Hepatocyte (in vitro differentiated cells): ENCODE measurements at places on chromosomes 7 and 10. TPM values are rescaled to one million over a fixed set of nuclear protein-coding genes. Genes with fewer than 3 reads are reported as not detected.

- peak overlapping the region; percentile 37 for H3K4me3 ChIP-seq
- peak; percentile 57 for DNase-seq
- H3K27ac ChIP-seq: peak overlapping the region; percentile 93
- no peaks in the 10 kb centered on the region for H3K27me3 ChIP-seq
- no peaks in the 10 kb centered on the region for H3K36me3 ChIP-seq
Measured at GRCh38 chr7:150324373-150324961, 1.1 kb upstream of the ACTR3C start.

GRCh38 chr10:88971221-88972061, 18.9 kb upstream of the ACTA2 start:
- H3K4me3 ChIP-seq: no peak overlapping the region
- no peaks in the 10 kb centered on the region for H3K4me1 ChIP-seq
- H3K36me3 ChIP-seq: no peaks in the 10 kb centered on the region

GRCh38 chr10:31413325-31413724, 94.3 kb downstream of the ZEB1 start:
- no peak overlapping the region for H3K4me3 ChIP-seq

DNA sequence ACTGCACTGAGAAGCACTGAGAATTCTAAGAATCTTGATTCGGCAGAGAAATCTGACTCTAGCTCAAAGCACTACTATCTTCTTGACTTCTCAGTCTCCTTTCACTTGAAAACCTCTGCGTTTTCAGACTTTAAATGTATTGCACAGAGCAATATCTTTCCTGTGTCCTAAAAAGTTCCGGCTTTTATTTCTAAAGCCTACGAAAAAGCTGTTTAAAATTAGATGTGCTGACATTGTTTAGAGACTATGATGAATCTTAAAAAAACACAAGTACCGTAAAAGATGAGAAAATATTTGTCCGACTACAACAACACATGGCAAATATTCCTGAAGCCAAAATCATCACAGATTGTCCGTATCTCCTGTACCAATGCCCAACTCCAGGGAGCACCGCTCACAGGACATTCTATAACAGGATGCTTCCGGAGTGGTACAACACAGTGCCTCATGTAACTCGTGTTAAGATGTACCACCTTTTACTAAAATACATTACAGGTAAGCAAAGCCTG, 136.9 kb downstream of the CUBN start:
- H3K4me1 ChIP-seq: peaks cover 12% of the 10 kb centered on the region
- no peak for DNase-seq
- no peaks in the 10 kb centered on the region for H3K36me3 ChIP-seq
- H3K27me3 ChIP-seq: no peaks in the 10 kb centered on the region
- no peak overlapping the region for H3K27ac ChIP-seq

GRCh38 chr7:80733333-80733915, 95.0 kb downstream of the CD36 start:
- no peak overlapping the region for H3K27ac ChIP-seq
- no peaks in the 10 kb centered on the region for H3K4me1 ChIP-seq
- H3K27me3 ChIP-seq: no peaks in the 10 kb centered on the region
- no peaks in the 10 kb centered on the region for H3K36me3 ChIP-seq

GRCh38 chr7:20217193-20217948, at the start of gene MACC1:
Gene MACC1 (minus strand): TSS chr7:20217384. CDS start chr7:20161862, 55,522 bp downstream.
- peak within 1 kb of the TSS; percentile 97 for H3K27ac ChIP-seq
- no peaks in the 10 kb centered on the region for H3K27me3 ChIP-seq
- no peaks in the 10 kb centered on the region for H3K36me3 ChIP-seq
- peak within 1 kb of the TSS; percentile 18 for H3K4me3 ChIP-seq

DNA sequence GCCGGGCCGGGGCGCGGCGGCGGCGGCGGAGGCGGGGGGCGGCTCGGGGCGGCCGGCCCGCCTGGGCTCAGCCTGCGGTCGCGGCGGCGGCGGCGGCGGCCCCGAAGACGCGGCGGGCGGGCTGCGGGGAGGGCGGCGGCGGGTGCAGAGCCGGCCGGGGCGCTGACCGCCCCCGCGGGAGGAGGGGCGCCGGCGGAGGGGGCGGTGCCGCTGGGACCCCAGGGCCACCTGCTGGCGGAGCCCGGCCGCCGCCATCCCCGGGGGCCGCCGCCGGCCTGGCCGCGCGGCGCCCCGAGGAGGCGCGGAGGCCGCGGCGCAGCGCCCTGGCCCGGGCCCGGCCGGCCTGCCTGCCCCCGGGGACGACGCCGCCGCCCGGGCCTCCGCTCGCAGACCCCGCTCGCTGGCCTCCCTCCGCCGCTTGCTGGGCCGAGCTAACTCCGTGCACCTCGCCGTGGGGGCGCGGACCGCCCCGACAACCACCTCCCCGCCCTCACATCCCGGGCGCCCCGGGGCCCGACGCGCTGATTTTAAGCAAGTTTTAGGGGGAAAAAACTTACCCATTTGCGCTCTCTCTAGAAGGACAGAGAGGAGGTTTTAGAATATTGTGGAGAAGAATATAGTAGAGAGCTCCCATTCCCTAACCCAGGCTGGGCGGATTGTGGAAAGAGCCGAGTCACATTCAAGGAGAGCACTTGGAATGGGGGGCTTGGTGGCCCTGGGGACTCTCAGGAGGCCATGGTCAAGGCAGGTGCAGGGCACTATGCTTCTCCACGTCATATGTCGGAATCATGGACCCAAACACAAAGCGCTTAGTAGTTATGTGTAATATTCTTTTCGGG, at the start of gene BEND7:
TSS of gene BEND7 (minus strand) at position 140 of the 839 bp plus-strand sequence. CDS start 481 bp downstream, outside the sequence.
- peak within 1 kb of the TSS; percentile 39 for H3K27ac ChIP-seq
- peak within 1 kb of the TSS; percentile 52 for H3K4me3 ChIP-seq
- H3K36me3 ChIP-seq: no peaks in the 10 kb centered on the region
- peaks cover 3% of the 10 kb centered on the region for H3K27me3 ChIP-seq
- DNase-seq: peak; percentile 75

GRCh38 chr10:25294032-25294926, 119.5 kb downstream of the GPR158 start:
- no peaks in the 10 kb centered on the region for H3K36me3 ChIP-seq
- peak; percentile 24 for DNase-seq
- H3K27me3 ChIP-seq: no peaks in the 10 kb centered on the region
- no peak overlapping the region for H3K4me3 ChIP-seq

GRCh38 chr10:132524443-132525285, 12.9 kb upstream of the INPP5A start:
- no peaks in the 10 kb centered on the region for H3K27me3 ChIP-seq
- peaks cover 13% of the 10 kb centered on the region for H3K4me1 ChIP-seq
- DNase-seq: no peak
- H3K27ac ChIP-seq: no peak overlapping the region
- H3K4me3 ChIP-seq: no peak overlapping the region

Gene PCLO
- total RNA-seq: 4.2 and 8.1 TPM in 2 replicates

Gene CPA4
- 1.1 and 2.1 TPM in 2 replicates for total RNA-seq

Gene ABCB1
- 20.0 and 23.2 TPM in 2 replicates for total RNA-seq

Gene HSPA12A
- 7.9 and 9.9 TPM in 2 replicates for total RNA-seq

Gene TPK1
- total RNA-seq: 7.4 and 9.7 TPM in 2 replicates

Gene DNAJC12
- 13.4 and 16.7 TPM in 2 replicates for total RNA-seq
